ENCODE measurements at places on chromosomes 13 and 19. TPM values are rescaled to one million over a fixed set of nuclear protein-coding genes. Genes with fewer than 3 reads are reported as not detected.
A peak's percentile ranks its signal among the peaks of the same experiment; 100 is the strongest.

Gene ZNF17
- polyA plus RNA-seq: 2.7 TPM

Gene DCT
- 0.66 TPM for polyA plus RNA-seq

Gene FBXO17
- polyA plus RNA-seq: 13.8 TPM

Gene GZMM
- 0.38 TPM for polyA plus RNA-seq

Gene TICAM1
- 10.7 TPM for polyA plus RNA-seq

Gene GAPDHS
- not detected for polyA plus RNA-seq

Gene CELF5
- 0.30 TPM for polyA plus RNA-seq

Gene ELSPBP1
- polyA plus RNA-seq: not detected

Gene C1QTNF9
- 0.73 TPM for polyA plus RNA-seq

Gene KRTDAP
- polyA plus RNA-seq: 1.4 TPM

Gene CBY2
- polyA plus RNA-seq: not detected

Gene RFXANK
- 83.1 TPM for polyA plus RNA-seq

Gene ZNF700
- polyA plus RNA-seq: 22.7 TPM

Gene ZNF264
- polyA plus RNA-seq: 4.7 TPM

GRCh38 chr19:32287811-32288227 is 57.6 kb upstream of the ZNF507 start:
- peak; percentile 17 for DNase-seq

DNA sequence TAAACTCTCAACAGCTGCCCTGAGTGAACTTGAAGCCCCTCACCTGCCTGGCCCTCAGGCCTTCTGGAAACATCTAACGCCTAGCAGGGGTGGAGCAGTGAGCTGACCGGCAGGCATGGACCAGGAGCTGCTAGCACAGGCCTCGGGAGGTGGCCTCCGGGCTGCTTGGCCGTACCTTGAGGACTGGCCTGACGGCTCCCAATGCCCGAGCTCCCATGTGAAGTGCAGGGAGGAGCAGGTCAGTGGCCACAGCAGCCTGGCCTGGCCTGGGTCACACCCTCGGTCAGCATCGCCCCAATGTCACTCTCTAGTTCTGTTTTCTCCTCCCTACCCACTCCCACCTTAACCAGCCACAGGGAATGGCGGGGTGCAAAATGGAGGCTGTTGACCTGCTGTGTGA is 19.0 kb downstream of the TSHZ3 start:
- DNase-seq: no peak

GRCh38 chr13:38538422-38538821 is 148.5 kb upstream of the FREM2 start:
- no peak for DNase-seq

- DNase-seq: no peak
Observed at GRCh38 chr13:31767175-31767900, 28.0 kb downstream of the RXFP2 start.

DNA sequence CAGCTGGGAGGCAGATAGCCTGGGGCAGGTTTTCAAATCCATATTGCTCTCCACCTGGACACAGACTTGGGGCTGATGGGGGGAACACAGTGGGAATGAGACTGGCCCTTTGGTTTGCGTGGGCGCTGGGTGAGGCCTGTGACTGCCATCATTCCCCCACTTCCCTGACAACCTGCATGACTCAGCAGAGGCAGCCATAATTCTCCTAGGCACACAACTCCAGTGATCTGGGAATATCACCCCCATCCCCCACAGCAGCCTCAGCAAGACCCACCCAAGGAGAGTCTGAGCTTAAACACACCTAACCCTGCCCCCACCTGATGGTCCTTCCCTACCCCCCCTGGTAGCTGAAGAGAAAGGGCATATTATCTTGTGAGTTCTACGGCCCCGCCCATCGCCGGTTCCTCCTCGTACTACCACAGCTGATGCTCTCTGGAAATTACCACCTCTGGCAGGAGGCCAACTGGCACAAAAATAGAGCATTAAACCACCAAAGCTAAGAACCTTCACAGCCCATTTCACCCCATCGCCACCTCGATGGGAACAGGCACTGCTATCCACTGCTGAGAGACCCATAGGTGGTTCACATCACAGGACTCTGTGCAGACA is 71.0 kb downstream of the RNF17 start:
- no peak for DNase-seq

GRCh38 chr19:57068921-57069697 is 50.7 kb upstream of the USP29 start:
- no peak for DNase-seq

- DNase-seq: no peak
Observed at GRCh38 chr13:46355901-46356590, 31.0 kb downstream of the RUBCNL start.

DNA sequence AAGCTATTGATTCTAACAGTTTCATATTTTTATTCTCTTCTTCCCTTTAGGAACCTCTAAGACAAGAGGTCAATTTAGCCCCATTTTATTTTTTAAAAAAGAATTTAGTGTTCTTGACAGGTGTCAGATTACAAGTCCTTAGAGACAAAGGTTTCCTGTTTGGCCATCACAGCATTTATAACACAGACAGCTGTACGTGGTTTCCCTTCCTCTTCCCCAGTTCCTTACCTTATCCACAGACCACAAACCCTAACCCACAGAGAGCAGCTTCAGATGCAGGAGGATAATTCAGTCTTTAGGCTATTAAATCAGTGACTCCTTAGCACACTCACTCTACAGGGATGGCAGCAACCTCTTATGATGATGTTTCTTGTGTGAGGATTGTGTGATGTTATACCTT is 1210.1 kb downstream of the DIAPH3 start:
- DNase-seq: no peak

GRCh38 chr13:39317291-39317690 is 279.0 kb downstream of the NHLRC3 start:
- DNase-seq: no peak

- DNase-seq: no peak
Observed at GRCh38 chr13:42777467-42777866, 3.9 kb upstream of the FAM216B start.

DNA sequence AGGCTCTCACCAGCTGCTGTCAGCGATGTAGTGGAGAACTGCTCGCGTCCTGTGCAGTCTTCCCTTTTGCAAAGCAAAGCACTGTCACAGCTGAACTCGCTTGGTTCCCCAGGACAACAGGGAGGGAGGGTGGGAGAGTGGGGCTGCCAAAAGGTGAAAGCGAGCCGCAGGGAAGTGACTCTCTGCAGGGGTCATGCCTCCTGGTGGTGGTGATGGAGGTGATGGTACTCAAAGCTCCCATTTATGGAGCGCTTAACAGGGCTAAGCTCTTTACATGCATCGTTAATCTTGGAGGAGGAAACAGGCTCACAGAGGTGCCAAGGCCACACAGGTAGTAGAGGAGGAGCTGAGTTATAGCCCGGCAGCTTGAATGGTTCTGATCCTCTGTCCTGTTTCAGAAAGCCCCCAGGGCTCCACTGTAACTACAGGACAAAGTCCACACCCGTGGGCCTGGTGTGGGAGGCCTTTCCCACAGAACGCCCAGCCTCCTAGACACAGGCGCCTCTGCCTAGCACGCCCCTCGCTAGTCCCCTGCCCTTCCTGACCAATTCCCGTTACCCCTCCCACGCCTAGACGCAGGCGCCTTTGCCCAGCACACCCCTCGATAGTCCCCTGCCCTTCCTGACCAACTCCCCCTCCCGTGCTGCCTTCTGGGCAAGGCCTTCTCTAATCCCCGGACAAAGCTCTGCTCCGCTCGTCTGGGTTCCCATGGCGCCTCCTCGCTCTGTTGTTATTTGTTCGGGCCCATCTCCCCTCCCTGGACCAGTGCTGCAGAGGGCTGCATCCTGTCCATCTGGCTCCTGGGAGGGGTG is 10.7 kb downstream of the PPP1R37 start:
- no peak for DNase-seq

GRCh38 chr13:23427881-23428528 is 5.5 kb downstream of the SACS start:
- no peak for DNase-seq

DNA sequence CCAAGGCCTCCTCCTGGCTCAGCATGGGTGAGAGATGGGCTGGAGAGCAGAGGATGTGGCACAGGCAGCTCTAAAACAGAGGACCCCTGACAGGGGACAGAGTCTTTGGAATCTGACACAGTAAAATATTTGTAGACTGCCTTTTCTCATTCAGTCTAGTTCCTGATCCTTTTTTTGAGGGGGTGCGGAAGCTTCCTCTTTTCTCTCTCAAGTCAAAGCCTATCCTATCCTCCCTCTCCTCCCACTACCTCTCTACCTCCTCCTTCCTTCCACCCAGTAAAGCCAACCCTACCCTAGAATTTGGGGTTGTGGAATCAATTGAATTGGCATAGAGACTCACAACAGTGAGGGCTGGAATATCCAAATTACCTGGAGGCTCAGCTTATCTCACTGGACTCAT is 82.0 kb downstream of the TEX26 start:
- DNase-seq: no peak

DNA sequence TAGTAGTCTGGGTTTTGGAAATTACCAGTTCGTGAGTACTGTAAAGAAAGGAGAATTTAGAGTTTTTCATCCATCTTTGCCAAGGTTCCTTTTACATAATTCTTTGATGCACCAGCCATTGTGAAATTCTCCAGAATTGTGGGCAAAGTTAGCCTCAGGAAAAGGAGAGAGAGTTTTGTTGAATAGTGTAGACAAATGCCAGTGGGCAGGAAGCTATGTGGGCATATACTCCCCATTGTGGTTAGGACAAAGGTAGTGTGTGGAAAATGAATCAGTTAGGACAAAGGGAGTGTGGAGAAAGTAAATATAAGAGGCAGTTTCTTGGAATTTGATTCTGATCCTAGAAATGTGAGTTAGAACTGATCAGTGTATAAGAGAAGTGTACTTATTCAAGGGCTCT is 67.9 kb downstream of the PCCA start:
- no peak for DNase-seq

- DNase-seq: peak; percentile 74
Observed at GRCh38 chr13:113967729-113968462, 6.0 kb downstream of the C13orf46 start.

GRCh38 chr19:44592451-44592890 is 20.9 kb upstream of the IGSF23 start:
- peak; percentile 51 for DNase-seq

DNA sequence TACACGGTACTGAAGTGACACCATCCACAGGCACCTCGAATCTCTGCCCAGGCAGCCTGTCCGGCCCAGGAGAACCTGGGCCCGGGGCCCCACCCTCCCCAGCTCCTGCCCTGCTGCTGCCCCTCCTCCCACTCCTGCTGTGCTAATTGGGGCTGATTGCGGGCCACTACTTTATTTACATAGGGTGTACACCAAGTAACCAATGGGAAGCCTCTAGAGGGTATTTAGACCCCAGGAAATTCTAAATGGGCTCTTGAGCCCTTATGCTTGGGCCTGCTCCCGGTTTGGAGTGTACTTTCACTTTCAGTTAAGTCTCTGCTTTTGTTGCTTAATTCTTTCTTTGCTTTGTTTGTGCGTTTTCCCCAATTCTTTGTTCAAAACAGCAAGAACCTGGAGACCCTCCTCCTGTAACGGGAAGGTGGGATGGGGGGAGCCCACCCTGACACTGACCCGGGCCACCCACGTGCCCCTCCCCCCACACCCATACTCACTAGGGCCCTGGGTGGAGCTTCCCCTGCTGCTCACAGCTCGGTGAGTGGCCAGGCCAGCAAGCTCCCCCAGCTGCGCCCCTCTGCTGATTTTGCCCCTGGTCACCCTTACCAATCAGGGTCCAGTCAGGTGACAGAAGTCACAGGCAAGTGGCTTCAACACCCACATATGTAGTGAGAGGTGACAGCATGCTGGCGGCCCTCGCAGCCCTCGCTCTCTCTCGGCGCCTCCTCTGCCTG is 9.4 kb downstream of the SCGB2B2 start:
- no peak for DNase-seq

- DNase-seq: no peak
Observed at GRCh38 chr13:52399046-52399445, 6.9 kb downstream of the THSD1 start.

- no peak for DNase-seq
Observed at GRCh38 chr13:112144616-112145550, 77.9 kb downstream of the SOX1 start.

- no peak for DNase-seq
Observed at GRCh38 chr19:5273782-5274181, 66.8 kb downstream of the PTPRS start.

DNA sequence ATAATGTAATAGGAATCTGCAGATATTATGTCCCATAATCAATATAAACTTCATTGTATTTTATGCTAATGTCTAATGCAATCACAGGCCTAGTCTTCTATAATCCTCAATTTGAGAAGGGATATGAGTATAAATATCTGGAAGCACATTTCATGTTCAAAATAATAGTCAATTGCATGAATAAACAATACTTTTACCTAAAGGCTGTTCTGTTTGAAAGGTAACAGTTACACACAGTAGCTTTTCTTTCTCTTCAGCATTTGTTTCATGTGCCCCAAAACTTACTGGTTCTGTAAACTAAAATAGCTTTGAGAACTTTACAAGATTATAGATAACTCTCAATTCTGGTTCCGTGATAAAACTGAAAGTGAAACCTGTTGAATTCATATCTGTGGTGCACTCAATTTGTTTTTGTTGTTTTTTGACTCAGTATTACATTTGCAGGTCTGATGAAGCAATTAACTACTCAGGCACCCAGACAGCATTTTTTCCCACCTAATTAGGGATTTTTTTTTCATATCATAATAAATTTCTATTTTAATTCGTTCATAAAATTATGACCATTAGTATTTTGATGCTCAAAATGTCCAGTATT is 1193.8 kb downstream of the SLITRK1 start:
- no peak for DNase-seq

GRCh38 chr13:89310943-89311672 is 1639.9 kb downstream of the SLITRK5 start:
- DNase-seq: no peak

DNA sequence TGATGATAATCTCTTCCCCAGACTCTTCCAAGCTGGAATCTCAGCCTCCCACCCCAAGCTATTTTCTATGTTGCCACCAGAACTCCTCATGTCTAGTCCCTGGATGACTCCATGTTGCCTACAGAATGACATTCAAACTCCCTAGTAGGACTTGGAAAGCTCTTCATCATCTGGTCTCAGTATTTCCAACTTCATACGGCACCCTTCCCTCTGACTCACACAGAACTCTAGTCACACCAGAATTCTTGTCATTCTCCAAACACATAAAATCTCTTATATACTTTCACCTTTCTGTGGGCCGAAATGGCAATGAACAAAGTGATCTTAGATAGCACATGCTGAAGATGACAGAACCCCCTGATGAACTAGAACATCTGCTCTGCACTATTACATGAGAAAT is 86.2 kb downstream of the CAB39L start:
- DNase-seq: no peak

DNA sequence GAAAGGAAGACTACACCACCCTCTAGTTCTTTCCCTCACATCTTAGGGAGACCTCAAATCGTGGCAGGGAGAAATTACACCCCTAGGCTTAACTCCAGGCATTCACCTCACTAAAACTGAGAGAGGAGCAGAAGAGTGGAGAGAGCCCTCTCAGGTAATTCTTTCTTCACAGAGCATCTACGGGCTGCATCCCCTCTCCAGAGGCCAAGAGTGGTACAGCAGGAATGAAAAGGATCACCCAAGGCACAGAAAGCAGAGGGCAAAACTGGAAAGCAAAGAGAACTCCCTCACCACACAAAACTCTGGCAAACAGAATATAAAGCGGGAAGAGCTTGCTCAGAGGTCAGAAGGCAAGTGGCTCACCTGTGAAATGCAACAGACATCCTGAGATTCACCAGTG is 661.2 kb downstream of the TBC1D4 start:
- no peak for DNase-seq

All from pancreas (tissue), 10 donors.